ENCODE measurements at places on chromosomes 16 and 17.

- peak; percentile 29 for DNase-seq
Measured at GRCh38 chr17:28549236-28550132, 2.9 kb downstream of the UNC119 start.

- DNase-seq = no peak
Measured at GRCh38 chr17:28041844-28042656, 427 bp upstream of the NLK start.

GRCh38 chr17:81334391-81334901 is 39.3 kb upstream of the SLC38A10 start:
- DNase-seq = no peak

DNA sequence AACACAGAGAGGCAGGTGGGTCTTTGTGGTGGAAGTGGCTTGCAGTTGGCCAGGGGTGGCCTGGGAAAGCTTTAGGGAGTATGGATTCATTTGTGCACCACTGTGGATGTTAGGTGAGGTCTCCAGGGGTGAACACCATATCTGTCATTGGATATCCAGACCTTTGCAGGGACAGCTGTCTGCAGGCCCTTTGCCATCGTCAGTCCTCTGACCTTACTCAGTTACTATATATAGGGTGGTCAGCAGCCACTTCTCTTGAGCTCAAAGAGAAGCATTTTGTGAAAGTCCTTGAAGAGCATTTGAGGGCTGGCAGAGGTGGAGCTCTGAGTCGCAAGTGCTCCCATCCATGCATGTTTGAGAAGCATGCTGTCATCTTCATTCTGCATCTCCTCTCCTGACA is 40.4 kb downstream of the TMEM11 start:
- DNase-seq = no peak

DNA sequence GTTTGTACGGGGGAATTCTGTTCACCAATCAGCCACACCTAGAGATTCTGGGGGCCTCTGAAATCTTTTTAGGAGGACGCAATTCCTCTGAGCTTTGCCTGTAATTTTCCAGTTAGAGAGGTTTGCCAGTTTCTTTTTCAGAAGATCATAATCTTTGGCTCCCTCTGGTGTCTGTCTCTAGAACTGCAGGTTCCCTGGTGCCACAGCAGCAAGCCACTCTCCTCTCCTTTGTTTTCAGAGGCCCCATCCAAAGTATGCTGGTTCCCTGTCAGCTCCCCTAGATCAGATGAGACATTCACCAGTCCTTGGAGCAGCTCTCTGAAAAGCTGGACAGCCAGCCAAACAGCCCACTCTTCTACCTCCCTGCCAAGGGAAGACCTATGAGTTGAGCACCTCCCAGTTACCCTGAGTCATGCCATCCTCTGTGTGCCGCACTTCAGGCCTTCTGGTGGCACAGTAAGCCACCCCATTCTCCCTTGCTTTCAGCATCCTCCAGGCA is 36.1 kb downstream of the RNF112 start:
- peak; percentile 25 for DNase-seq

DNA sequence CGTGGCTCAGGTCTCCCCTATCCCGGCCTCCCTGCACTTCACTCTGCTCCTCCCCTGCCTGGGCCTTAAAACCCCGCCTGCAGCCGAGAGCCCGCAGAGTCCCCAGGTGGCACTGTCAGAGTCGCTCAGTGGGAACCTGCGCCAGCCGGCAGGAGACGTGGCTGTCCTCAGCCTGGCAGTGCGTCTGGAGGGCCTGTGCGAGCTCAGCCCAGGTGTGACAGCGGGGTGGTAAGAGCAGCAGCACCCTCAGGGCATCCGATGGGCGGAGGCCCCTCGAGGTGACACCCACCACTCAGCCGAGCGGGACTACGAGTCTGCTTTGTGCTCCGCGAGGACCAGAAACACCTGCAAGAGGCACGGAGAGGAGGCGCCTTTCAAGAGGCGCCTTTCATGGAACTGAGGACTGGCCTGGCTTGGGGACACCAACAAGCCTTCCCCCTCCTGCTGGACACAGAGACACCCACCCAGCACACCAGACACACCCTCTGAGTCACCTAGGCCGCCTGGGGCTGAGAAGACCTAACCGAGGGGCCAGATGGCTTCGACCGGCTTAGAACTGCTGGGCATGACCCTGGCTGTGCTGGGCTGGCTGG is at the start of gene CLDN9:
TSS of gene CLDN9 (plus strand) at position 96 of the 593 bp plus-strand sequence. CDS start at position 536, 440 bp downstream.
- no peak for DNase-seq

GRCh38 chr17:50114849-50115357 is 15.1 kb downstream of the SAMD14 start:
- DNase-seq = no peak

DNA sequence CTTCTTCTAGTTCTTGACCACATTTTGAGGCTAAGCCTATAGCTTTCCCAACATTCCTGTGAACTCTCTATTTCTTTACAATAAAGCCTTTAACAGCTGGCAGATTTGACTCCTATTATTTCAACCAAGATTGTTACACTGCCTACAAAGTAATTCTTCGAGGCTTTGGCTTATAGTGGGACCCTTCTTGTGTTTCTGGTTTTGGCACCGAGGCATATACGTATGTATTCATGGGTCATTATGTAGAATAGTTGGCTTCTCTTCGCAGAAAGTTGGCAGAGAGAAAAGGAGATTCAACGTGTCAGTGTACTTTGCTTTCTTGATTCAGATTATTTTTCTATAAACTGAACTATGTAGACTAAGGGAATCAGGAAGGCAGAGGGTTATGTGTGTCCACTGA is 102.2 kb downstream of the ABCA8 start:
- DNase-seq = no peak

- DNase-seq = no peak
Measured at GRCh38 chr17:57511475-57512123, 233.5 kb downstream of the CCDC182 start.

DNA sequence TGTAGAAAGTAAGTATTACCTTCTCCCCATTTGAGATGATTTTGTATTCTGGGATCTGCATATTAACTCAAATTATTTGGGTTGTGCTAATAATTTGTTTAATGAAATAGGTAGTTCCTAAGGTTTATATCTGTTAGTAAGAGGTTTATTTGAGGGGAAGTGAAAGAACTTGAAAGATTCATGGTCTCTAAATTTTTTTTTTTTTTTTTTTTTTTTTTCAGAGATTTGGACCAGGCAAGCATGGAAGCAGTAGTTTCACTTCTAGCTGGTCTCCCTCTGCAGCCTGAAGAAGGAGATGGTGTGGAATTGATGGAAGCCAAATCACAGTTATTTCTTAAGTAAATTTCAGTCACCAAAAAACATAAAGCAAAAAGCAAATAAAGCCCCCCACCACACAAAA is 65.2 kb downstream of the OMG start:
- no peak for DNase-seq

GRCh38 chr17:61291451-61292285 is 108.0 kb upstream of the TBX2 start:
- no peak for DNase-seq

DNA sequence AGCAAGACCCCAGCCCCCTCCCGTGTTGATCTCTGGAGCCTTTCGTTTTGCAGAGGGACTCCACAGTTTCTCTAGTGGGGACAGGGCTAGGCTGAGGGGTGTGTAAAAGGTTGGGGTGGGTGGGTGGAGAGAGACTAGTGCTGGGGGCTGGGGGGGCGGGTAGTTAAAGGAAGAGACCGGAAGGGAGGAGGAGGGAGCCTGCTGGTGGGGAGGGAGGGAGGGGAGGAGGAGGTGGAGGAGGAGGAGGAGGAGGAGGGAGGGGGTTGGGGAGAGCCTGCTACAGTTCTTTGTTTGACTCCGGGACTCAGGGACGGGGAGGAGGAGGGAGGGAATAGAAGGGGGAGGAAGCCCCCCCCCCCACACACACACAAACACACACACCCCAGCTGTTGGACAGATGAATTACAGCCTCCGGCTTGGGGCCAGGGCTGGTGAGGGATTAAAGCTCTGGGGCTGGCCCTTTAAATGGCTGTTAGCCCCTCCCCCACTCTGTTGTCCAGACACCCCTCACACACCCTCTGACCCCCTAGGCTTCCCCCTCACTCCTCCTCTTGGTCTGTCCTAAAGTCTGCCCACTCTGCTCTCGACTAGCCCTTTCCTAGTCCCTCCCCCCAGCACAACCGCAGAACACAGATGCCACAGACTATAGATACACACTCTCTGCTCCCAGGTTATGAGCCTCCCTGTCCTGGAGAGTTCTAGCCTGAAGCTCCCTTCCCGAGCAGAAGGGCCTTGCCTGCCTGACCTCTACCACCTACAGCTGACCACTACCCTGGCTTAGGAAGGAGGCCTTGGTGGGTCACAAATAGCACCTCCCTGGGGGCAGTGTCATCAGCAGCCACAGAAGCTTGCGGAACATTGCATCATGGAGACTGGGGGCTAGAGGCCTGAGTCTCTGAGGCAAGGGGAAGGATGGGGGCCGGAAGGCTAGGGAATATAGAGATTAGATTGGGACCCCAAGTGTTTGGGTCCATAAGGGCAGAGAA is 4.4 kb downstream of the KDM6B start:
- no peak for DNase-seq

DNA sequence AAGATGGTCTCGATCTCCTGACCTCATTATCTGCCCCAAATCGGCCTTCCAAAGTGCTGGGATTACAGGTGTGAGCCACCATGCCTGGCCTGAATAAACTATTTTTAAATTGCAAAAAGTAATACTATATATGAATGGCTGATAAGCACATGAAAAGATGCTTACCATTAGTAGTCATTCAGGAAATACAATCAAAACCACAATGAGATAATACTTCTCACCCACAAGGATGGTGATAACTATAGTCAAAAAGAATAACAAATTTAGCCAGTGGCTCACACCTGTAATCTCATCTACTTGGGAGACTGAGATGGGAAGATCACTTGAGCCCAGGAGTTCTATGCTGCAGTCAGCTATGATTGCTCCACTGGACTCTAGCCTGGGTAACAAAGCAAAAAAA is 2.4 kb upstream of the TACO1 start:
- DNase-seq = no peak

Data from activated T-cell treated with anti-CD3 and anti-CD28 coated beads for 48 hours (primary cell).